ENCODE measurements at places on chromosomes 12 and 14.

DNA sequence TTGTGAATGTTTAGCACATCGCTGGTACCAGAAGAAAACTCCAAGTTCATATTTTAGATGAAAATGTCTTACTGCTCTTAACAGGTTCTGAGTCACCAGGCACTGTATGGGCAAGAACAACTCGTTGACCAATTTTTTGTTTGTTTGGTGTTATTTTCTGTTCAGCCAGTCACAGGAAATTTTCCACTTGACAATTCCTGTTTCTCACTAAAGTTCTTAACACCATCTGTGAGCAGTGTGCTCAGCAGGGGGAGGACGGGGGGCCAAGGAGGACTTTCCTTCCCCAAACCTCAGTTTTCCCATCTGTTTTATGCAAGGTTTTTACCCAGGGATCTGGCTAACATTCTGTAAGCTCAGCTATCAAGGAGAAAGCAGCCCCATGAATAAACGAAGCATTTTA is 3.0 kb downstream of the NUAK1 start:
- DNase-seq: no peak

- no peak for DNase-seq
Observed at GRCh38 chr12:5626151-5626550, 194.2 kb downstream of the NTF3 start.

DNA sequence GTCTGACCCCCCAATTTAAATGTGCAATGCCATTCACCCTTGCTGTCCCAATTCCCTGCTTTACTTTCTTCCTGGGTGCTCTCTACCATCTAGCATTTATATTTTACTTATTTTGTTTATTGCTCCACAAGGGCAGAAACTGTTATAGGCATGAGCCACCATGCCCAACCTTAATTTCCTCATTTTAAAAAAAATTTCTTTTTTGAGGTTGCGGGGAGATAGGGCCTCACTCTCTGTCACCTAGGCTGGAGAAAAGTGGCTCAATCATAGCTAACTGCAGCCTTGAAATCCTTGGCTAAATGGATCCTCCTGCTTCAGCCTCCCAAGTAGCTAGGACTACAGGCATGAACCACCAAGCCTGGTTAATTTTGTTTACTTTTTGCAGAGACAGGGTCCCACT is 13.0 kb downstream of the HPD start:
- DNase-seq: no peak

- no peak for DNase-seq
Observed at GRCh38 chr12:232731-233614, 19.0 kb upstream of the SLC6A12 start.

DNA sequence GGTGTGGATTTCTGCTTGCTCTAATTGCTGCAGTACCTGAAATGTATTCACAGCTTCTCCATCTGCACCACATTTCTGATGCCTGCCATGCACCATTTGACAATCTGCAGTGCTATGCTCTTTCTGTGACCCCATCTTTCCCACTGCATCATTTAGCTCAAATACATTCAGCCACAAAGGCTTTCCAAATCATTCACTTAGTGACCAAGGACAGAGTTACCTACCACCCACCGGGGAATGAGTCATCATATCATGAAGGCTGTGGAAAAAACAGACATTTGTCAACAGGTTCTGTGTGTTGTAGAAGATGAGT is 465.5 kb upstream of the ATP2B1 start:
- no peak for DNase-seq

DNA sequence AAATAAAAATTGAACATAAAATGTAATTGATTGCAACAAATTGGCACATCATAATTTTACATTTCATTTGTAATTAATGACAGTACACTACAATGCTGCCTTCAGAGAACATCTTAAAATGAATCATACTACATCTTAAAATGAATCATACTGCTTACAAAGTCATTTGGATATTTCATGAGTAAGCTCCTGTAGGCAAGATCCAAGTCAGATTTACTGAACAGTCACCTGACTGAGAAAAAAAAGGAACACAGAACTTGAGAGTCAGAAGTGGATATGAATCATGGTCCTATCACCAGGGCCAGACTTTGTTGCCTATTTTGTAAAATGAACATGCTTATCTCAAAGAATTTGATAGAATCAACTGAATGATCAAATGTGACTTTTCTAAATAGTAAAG is 32.7 kb upstream of the FBLN5 start:
- DNase-seq: no peak

DNA sequence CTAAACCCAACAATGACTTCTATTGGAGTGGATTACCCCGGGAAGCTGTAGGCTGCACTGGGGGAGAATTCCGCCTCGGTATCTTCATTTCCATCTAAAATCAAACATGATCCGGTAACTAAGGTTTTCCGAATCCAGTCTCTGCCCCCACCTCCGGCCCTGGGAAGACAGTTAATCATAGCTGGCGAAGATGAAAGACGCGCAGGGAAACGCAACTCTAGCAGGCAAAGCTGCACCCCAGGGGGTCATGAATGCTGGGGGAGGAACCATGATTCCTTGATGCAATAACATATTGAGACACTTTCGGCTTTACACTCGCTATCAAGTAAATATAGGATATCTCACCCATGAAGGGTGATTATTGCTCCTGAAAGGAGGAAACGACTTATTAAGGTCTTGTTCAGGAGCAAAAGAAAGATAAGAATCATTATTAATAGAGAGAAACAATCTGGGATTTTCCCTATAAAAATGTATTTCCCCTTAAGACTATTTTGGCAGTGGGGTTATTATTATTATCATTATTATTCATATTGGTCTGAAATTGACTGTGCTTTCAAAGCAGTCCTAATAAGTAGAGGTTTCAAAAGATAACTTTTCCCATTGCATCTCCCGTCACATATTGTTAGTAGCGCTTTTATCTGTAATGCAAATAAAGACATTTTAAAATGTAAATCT is 614.9 kb downstream of the VRK1 start:
- no peak for DNase-seq

DNA sequence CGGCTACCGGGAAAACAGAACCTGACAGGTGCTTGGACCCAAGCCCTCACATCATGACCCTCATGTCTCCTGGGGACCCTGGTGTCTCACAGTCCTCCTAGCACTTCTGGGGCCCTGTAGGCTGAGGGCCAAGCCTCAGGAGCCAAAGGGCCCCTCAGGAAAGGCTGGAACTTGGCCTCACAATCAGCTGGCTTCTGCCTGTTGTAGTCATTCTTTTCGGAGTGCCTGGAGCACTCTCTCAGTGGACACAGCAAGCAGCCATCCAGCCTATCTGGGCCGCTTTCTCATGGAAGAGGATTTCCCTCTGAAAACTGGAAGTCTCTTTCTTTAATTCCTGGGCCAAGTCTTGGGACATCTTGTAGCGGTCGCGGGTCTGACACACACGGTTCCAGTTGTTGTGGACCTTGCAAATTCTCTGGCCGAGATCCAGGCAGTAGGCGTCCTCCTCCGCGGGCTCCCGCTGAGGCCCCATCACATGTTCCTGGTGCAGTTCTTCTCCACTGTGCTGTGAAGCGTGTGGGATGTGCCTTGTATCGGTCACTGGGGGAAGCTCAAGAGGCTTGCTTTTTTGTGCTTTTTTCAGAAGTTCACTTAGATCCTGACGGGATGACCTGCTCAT is 169.3 kb downstream of the EMP1 start:
- DNase-seq: no peak

DNA sequence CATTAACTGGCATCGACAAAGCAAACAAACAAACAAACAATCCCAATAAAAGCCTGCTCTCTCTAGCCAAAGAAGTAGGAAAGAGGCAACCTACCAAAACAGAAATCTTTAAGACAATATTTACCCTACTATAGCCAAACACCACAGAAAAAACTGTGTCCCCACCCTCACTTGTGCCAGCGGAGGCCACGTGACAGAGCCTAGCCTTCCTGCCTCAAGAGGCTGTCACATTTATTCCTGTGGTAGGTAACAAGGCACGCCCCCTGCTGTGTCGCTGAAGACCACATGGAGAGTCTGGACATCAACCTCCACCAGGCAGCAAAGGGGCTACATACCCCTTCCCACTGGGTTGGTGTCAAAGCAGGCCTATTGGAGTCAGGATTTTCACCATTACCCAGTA is 148.1 kb downstream of the LMNTD1 start:
- no peak for DNase-seq

DNA sequence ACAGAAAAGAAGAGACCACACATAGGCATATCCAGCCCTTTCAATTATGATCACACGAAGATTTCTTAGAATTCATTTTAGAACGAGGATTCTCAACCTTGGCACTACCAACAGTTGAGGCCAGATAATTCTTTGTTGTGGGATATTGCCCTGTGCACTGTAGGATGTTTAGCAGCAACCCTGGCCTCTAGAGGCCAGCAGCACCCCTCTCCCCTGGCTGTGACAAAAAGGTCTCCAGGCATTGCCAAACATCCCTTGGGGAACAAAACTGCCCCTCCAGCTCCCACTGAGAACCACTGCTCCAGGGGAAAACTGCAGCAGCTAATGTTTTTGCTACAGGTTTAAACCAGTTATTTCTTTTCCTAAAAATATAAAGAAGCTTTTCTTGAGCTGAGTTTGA is 7.1 kb downstream of the NT5DC3 start:
- DNase-seq: no peak

GRCh38 chr12:19245106-19245505 is 115.6 kb downstream of the PLEKHA5 start:
- DNase-seq: no peak

DNA sequence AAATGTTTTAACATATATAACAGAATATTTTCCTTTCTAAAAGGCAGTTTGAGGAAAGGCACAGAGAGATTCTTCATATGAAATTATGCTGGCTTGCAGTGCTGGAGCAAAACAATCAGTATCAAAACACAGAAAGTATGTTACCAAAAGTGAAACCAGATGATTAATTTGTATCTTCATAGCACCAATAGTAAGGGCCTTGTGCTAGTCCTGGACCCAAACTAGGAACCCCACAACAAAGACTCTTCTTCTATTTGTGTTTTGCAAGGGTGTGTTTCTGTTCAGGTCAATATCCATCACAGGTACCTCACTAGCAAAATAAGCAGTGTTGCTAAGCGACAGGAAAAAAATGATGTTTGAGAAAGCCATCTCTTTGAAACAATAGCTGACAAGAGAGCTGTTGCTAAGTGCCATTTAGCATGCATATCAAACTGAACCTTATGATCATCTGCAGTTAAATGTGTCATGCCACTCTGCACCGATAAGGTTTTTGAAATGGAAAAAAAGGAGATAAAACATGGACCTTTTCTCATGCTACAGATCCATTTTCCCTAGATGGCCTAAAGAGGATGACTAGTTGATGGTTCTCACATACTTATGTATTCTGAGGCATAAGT is 196.2 kb upstream of the ALG10 start:
- DNase-seq: no peak

DNA sequence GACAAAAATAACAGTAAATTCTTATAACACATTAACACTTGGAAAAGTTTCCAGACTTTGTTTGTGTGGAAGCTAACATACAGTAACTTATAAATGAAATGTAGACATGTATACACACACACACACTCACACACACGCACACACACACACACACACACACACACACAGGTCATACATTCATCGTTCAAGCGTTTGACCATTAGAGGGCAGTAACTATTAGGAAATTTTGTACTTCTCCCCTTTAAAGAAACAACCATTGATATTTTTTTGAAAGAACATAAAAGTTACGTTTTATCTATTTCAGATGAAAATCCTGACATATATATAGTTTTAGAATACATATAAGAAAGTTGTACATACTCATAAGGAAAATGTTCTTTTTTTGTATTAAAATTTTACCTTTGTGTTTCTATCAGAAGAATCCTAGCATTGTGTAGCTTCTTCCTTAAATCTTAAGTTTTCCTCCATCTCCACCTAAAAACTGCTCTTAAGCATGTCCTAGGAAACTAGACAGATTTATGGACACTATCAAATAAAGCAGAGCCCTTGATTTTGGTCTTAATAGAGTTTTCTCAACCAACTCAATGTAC is 29.0 kb downstream of the PTPRQ start:
- DNase-seq: no peak

- DNase-seq: peak; percentile 70
Observed at GRCh38 chr14:31090883-31091764, 64.9 kb upstream of the STRN3 start.

- DNase-seq: no peak
Observed at GRCh38 chr12:117144599-117144998, 45.4 kb upstream of the TESC start.

DNA sequence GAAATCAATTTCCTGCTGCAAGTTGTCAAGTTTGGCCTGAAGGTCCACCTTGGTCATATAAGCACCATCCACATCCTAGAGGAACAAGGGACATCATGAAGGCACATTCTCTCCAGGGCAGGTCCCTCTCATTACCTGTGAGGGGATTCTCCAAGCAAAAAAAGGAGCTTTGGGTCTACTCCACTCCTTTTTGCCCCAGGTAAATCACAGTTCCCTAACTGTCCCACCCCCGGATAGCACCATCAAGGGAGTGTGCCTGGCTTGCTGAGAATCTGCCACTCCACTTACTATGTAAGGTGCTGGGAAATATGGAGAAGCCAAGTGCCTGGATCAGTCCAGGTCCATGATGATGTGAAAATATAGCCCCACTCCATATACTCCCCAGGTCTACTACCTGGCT is 2.5 kb downstream of the KRT1 start:
- DNase-seq: no peak

GRCh38 chr12:102406033-102406584 is 74.3 kb downstream of the IGF1 start:
- peak; percentile 37 for DNase-seq

DNA sequence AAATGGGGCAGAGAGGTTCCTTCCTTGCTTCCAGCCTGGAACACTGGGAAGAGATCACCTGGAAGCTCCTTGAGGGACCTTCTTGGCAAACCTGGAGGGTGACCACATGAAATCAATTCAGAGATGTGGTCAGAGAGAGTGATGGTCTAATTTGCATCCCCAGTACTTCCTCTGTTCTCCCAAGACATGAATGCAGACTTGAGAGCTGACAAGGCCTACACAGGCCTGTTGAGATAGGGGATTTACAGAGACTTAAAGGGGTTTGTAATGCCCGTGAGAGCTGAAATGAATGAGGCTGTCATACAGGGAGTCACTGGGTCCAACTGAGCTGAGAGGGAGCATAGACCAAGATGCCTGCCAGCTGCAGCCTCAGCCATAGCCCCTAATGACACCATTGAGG is 45.1 kb downstream of the TMX1 start:
- DNase-seq: no peak

GRCh38 chr12:115451780-115452736 is 768.1 kb upstream of the TBX3 start:
- DNase-seq: no peak

DNA sequence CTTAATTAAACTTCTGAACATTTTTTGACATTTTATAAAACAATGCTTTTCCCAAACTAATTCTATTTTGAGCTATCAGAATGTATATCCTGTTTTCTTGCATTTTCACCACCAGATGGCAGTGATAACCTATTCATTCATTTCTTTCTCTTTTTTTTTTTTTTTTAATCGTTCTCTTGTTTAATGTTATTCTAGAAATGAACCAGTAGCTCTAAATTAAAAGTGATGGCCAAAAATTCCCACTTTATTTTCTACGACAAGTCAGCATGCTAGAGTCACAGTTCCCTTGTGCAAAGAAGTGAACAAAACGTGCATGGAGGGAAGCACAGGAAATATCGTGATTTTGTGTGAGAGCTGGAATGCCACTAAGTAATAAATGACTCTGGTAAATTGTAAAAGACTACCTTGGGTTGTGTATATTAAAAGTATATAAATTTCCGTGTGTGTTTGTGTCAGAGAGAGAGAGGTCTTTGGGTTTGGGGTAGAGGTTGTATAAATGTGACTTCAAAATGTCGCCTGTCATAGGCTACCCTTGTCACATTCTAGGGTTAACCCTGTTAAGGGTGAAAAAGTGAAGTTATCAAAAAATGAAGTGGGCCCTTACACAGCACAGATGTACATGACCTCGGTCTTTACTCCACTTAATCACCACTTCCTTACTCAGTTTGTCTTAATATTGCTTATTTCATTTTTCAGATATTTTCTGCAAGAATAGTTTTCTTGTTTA is 40.4 kb upstream of the LDHB start:
- no peak for DNase-seq

All from prostate gland (tissue), 2 donors.